CD4-positive, alpha-beta T cell treated with Interleukin-15 for 1 hour (primary cell): ENCODE measurements at places on chromosomes 2 and 18.

DNA sequence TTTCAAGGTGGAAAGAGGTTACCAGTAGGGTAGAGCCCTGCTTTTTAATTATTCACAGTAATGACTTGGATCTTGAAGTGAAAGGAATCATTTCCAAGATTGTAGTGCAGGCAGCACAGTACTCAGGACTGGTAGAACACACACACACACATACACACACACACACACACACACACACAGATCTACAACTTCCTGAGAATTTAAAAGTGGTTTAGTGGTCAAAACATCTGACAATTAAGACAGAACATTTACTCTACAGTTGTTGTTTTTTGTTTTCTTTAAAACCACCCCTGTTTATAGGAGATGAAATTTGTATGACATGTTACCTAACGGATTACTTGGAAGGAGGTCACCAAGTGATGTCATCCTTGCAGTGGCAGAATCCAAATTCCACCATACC, 146.7 kb upstream of the VRK2 start:
- no peak for DNase-seq

GRCh38 chr2:28172114-28172898, 220.4 kb upstream of the FOSL2 start:
- DNase-seq, result no peak

DNA sequence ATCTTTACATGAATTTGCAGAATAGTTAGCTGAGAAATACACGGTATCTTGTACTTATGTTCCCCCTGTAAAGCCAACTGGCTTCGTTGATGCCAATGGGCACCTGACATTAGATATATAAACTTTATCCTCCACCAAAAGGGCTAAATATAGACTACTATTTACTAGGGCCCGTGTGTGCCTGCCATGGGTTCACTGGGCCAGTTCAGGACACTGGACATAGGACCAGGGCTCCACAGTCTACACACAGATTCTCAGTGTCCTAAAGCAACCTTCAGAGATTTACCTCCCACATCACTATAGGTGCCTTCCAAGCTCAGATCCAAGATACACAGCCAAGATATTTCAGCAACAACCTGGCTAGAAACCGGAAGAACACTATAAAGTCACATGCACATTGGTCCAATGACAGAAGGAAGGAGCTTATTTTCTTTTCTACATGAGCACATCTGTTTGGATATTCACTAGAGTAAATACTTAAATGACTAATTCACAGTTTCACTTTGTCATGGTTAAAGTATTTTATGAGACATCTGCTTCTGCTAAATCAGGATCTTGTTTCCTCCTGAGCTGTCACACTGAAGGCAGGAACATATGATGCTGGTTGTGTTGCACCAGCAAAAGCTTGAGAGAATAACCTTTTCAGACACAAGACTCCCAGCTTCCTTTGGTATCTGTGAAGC, 95.1 kb downstream of the MYO5B start:
- DNase-seq, result no peak

- no peak for DNase-seq
These were observed 134.6 kb upstream of the SPATS2L start for GRCh38 chr2:200171731-200172482.

GRCh38 chr2:96509114-96509846, 4.1 kb upstream of the NEURL3 start:
- DNase-seq, result peak; percentile 69

DNA sequence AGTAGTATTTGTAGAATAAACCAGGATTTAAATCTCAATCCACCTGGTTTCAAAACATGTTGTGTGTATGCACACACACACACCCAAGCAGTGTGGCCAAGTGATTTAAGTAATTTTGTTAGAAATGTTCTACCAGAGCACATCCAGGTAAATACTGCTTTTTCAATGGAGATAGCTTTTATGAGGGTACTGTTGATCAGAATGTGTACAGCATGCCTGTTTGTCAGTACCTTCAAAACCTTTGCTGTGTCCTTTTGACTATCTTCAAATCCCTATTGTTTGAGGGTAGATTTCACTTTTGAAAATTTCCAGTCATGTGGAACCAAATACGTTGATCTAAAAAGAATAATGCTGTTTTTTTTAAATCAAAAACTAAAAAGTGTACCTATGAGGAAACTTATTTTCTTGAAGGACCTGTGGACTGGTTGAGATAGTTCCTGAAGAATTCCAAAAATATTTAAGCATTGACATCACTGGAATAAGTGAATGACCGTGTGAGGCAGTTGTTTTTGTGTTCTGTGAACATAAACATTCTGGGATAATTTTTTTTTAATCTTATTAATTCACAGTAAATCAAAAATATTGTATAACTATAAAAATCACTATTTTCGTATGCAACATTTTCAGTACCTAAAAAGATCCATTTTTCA, 70.9 kb downstream of the PTRHD1 start:
- no peak for DNase-seq

- peak; percentile 25 for DNase-seq
These were observed 76.0 kb downstream of the EMX1 start for GRCh38 chr2:72993147-72993932.

- DNase-seq, result no peak
These were observed 84.9 kb upstream of the EPB41L3 start for GRCh38 chr18:5628512-5629255.

DNA sequence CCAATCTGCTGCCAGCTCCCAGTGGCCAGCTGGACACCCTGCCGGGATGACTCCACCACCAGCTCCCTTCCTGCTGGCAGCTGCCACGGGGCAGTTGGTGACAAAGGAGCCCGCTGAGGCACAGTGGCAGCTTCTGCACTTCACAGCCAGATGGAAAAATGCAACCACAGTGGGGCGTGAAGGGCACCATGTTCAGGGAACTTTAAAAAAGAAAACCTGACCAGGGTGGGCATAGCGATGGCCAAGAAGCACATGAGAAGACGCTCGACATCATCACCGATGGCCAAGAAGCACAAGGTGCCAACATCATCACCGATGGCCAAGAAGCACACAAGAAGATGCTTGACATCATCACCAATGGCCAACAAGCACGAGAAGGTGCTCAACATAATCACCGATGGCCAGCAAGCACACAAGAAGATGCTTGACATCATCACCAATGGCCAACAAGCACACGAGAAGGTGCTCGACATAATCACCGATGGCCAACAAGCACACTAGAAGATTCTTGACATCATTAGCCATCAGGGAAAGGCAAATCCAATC, 243.5 kb downstream of the EIPR1 start:
- DNase-seq, result no peak

DNA sequence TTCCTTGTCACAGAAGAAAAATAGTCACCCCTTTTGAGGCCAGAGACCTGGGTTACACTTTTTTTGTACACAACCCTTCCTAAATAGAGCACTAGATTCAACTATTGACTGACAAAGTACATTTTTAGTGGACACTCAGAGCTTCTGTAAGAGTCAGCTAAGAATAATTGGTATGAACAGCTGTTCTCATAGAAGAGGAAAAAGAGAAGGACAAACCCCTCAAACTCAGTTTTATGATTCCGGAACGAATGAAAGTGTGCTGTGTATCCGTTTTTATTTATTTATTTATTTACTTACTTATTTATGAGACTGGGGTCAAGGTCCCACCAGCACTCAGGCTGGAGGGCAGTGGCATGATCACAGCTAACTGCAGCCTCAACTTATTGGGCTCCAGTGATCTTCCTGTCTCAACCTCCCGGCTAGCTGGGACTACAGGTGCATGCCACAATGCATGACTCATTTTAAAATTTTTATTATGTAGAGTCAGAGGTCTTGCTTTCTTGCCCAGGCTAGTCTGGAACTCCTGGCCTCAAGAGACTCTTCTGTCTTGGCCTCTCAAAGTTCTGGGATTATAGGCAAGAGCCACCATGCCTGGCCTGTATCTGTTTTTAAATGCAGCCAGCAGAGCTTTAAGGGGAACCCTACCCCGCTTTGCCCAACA, 36.0 kb upstream of the FZD5 start:
- DNase-seq, result no peak

GRCh38 chr2:15284614-15285013, 276.5 kb downstream of the NBAS start:
- DNase-seq, result no peak

DNA sequence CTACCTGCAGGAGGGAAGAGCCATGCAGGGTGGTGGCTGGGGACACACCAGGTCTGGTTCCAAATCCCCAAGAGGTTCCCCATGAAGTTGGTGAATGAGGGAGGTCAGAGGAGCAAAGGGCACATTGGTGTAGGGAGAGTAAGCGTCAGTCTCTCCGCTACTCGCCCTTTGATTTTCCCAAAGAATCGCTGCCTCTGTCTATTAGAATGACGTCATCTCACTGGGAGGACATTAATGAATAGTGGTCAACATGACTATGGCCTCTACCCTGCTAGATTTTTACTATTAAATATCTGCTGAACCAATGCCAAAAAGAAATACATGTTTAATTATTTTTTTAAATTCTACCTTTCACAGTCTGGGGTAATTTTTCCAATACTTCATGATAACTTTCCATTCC, 109.6 kb upstream of the SNTG2 start:
- no peak for DNase-seq

- no peak for DNase-seq
These were observed 311.6 kb downstream of the STK39 start for GRCh38 chr2:167935803-167936110.

DNA sequence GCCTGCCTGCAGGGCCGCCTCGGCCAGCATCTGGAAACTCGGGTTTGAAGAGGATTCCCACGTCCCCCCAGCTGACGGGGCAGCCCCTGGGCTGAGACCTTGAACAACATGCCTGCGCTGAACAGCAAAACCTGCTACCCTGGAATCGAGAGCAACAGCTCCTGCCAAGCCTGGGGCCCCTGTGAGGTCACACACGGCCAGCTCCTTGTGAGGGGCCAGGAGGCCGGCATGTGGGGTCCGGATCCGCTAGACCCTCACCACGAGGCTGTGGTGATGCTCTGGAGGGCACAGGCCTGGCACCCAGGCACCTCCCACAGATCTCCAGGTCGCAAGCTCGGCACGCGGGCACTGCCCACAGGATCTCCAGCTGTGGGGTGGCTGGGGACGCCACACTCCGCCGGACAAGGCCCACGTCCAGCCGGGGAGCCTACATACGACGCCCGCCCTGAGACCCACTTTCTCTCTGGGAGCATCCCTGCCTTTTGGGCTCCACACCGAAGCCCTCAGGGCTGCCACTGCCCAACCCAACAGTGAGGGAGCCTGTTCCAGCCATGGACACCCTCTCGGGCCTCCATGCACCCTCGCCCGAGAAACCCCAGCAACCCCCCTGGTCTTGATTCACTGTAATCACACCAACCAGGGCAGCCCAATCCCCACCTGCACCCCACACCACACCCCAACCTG, 34.1 kb downstream of the SLC66A2 start:
- peak; percentile 16 for DNase-seq

GRCh38 chr2:241128266-241128665, 21.0 kb downstream of the PASK start:
- DNase-seq, result no peak

DNA sequence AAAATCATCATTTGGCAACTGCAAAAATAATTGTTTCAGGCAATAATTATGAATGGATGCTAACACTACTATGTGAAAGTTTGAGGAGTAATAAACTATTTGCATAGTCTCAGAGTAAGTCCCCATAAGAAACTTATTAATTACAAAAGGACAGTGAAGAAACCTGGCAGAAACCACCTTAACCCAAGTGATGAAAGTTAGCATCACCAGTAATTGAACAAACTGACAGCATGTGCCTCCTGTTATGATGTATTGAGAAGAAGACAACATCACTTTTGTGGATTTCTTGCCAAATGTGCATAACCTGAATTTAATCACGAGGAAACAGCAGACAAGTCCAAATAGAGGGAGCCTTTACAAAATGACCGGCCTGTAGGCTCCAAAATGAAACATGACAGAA, 183.3 kb upstream of the SP5 start:
- no peak for DNase-seq

- no peak for DNase-seq
These were observed 106.3 kb downstream of the TRIM43 start for GRCh38 chr2:95698146-95698545.

GRCh38 chr2:134389381-134389780, 135.5 kb downstream of the MGAT5 start:
- DNase-seq, result no peak

GRCh38 chr2:216279459-216279858, 92.8 kb downstream of the MARCHF4 start:
- DNase-seq, result no peak

GRCh38 chr2:109320195-109320922, 191.4 kb downstream of the SH3RF3 start:
- no peak for DNase-seq

GRCh38 chr18:29184654-29185053, 1007.7 kb upstream of the CDH2 start:
- no peak for DNase-seq

DNA sequence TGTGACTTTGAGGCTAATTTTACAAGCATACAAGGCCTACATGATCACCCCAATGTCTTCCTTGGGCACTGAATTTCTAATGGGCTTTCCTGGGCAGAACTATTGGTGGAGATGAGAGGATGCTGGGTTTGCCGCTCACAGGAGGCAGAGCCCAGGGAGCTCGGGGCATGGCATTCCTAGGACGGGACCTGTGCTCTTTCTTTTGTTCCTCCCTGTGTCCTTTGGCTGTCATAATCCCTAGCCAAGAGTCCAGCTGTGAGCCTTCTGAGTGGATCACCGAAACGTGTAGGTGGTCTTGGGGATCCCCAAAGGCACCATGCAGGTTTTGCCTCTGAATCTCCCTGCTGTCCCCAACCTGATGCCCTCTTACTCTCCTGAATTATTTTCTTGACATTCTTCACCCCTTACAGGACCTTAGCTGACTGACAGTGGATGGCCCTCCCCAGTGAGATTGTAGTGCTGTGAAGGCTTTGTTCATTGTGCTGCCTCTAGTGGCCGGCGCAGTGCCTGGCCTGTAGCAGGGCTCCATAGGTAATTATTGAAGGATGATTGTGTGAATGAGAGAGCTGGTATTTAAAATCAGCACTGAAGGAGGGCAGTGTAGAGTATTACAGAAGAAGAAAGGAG, 221.9 kb downstream of the ZNF407 start:
- DNase-seq, result no peak

DNA sequence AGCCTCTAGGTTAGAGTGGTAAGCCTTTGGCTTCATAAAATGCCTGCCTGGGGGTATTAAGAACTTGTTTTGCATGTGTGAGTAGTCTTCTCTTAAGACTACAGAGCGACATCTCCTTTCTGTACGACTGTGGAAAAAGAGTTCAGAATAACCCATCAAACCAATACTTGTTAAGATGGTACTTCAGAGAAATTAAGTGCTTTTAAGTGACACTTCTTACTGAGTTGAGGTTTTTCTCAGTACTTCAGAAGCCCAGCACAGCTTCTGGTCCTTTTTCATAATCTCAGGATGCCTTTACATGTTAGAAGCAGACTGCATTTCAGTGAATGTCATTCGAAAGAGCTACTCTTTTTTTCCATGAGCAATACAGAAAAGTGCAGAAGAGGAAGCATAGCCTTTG, 10.8 kb downstream of the XRCC5 start:
- no peak for DNase-seq

DNA sequence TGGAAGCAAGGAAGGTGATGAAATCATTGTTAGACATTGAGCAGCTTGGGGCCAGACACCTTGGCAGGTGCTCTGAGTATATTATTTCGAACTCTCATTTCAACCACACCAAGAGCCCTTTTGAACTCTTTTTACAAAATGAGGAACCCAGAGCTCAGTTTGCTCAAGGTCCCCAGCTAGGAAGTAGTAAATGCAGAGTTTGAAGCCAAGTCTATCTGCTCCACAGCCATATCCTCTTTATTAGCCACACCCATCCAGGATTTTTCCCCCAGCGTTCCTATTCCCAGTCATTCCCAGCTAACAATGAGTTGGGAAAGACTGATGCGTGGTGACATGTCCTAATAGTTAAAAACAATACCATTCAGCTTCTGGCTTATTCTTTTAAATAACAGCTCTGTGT, 40.2 kb downstream of the SEMA4F start:
- no peak for DNase-seq
